ENCODE measurements at places on chromosomes 6 and 20. TPM values are rescaled to one million over a fixed set of nuclear protein-coding genes. Genes with fewer than 3 reads are reported as not detected.

DNA sequence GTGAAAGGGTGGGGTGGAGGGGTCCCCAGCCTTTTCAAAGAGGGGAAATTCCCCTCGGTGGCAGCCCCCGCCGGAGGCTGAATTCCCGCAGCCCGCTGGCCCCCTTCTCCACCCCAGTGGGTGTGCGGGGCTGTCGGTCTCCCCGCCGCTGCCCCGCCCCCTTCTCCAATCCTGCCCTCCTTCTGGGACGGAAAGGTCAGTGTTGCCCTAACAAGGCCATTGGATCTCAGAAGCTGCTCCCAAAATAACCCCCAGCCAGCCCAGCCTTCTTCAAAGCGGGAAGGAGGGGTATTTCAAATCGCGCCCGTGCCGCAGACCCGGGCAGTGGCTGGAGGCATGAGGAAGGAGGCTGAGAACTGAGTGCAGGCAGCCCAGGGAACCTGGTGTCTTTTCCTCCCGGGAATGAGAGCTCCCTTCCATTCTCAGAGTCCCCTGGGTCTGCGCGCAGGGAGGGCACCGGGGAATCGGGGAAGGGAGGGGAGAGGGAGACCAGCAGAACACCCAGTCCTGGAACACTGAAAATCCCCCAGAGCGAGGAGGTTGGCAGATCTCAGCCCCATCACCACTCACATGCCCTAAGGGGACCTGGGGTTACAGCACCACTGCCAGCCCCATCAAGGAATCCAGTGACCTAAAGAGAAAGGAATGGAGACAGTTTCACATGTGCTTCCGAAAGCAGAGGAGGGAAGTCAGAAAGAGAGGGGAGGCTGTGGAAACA lies at the start of gene JPH2:
TSS of gene JPH2 (minus strand) at position 135 of the 718 bp plus-strand sequence. CDS start 483 bp downstream, outside the sequence.
- peak; percentile 90 for DNase-seq

DNA sequence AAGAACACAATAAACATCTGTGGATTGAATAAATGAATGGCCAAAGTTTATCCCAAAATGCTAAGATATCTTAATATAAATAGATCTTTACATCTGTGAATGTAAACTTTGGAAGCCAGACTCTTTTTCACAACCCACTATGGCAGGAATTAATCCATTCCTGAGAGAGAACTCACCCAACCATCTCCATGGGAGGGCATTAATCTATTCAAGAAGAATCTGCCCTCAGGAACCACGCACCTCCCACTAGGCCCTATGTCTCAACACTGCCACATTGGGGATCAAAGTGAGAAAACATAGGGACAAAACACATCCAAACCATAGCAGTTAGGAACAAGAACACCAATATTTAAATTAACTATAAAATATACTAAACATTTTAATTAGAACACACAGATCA lies 3.4 kb downstream of the UBE3D start:
- DNase-seq: peak; percentile 60

DNA sequence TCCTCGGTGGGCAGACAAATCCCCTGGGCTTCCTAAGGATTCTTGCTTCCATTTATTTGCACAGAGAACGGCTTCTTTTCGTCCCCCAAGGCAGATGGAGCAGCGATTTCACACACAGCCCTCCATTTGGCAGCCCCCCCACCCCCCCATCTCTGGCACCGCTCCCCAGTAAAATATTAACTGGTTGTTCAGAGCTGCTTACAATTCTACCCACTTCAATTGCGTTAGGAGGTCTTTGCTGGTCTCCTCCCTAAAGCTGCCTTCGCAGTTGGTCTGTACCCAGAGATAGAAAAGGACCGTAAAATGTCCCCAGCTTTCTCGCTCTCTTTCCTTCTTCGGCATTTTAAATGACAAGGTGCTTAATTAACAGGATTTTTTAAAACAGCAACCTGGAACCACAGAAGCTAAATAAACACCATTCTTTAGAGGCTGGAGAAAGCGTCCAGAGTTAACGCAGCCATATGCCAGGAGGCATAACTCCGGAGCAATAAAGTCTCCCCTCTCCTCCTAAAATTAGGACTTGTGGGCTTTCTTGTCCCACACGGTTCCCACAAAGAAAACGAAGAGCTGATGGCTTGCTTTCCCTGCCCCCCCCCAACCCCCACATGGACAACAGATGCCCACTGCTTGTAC lies 1.7 kb upstream of the ZMYND8 start:
- DNase-seq: no peak

DNA sequence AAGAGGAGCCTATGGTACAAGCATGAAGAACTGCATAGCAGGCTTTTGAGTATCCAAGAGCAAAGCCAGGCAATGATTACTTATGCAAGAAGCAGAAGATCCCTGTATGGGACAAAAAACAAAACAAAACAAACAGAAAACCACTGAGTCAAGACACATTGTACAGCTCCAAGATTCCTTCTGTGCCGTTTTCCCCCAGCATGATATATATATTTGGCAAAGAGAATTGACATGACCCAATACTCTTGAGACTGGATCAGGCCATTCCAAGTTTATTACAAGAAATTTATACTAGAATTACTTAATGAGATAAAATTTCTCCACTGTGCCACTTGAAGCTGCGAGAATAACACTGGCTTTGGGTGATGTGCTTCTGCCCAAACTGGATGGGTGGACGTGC lies 65.5 kb downstream of the TRMT11 start:
- no peak for DNase-seq

Gene SAMD3
- total RNA-seq: not detected

Gene KDM1B
- total RNA-seq: 14.3 TPM

Gene MTFR2
- total RNA-seq: 10.1 TPM

All from Daoy (cell line).